ENCODE measurements at places on chromosomes 3 and 15. TPM values are rescaled to one million over a fixed set of nuclear protein-coding genes. Genes with fewer than 3 reads are reported as not detected.

- DNase-seq = peak; percentile 39
These were observed 129.4 kb downstream of the VGLL4 start for GRCh38 chr3:11514191-11514821.

DNA sequence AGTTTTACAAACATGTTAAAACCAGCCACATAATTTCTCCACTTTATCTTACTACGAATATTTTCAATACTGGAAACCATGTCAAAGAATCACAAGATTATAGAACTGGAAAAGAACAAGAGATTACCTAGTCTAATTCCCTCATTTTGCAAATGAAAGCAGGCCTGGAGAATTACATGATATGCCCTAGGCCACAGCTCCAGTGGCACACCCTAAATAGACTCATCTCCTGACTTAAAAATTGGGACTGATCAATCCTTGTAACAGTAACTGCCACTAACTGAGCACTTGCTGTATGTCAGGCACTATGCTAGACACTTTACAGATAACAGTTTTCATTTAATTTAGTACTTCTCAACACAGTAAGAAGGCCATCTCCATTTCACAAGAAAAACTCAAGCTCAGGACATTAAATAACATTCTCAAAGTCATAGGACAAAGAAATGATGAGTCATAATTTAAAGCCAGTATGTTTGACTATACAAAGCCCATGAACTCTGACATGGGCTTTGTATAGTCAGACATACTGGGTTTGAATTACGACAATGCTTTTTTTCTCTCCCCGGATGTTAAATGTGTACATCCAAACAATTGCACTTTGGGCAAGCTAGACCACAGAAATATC is 9.4 kb downstream of the IGSF11 start:
- no peak for DNase-seq

- DNase-seq = peak; percentile 89
These were observed 20.5 kb downstream of the BOC start for GRCh38 chr3:113231827-113232253.

DNA sequence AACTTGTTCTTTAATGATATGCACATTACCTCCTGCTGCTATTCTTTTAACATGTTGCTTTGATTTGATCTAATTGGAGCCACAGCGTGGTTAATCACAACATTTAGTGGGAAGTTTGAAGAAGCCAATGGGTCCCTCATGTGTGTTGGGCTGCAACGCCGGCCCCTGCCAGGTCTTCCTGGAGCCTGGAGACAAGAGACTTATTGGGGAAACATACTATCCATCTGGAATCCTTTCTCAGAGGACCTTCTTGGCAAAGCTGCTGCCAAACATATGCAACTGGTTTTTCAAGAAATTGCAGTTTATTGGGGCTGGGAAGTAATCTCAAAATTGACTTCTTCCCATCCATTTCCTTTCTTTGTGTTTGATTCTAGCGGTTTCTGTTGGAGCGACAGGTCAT is 396.3 kb upstream of the PROK2 start:
- no peak for DNase-seq

BNC1 gene
- 16.4 TPM for total RNA-seq
